ENCODE measurements at places on chromosomes 1 and 21.

DNA sequence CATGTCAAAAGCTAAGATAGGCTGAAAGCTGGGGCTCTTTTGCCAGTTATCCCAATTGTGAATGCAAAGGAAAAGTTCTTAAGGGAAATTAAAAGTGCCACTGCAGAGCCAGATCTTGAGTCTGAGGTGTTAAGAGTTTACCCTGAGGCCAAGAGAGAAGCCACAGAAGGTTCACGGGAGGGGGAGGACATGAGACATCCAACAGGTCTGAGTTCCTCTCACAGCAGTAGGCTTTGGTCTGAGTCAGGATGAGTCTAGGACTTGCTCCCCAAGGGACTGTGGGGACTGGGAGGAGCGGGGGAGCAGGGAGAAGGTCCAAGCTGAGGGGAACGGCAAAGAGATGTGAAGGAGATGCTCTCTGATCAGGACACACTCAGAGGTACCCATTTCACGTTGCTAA is 411.2 kb upstream of the CAMK1G start:
- no peak for DNase-seq

DNA sequence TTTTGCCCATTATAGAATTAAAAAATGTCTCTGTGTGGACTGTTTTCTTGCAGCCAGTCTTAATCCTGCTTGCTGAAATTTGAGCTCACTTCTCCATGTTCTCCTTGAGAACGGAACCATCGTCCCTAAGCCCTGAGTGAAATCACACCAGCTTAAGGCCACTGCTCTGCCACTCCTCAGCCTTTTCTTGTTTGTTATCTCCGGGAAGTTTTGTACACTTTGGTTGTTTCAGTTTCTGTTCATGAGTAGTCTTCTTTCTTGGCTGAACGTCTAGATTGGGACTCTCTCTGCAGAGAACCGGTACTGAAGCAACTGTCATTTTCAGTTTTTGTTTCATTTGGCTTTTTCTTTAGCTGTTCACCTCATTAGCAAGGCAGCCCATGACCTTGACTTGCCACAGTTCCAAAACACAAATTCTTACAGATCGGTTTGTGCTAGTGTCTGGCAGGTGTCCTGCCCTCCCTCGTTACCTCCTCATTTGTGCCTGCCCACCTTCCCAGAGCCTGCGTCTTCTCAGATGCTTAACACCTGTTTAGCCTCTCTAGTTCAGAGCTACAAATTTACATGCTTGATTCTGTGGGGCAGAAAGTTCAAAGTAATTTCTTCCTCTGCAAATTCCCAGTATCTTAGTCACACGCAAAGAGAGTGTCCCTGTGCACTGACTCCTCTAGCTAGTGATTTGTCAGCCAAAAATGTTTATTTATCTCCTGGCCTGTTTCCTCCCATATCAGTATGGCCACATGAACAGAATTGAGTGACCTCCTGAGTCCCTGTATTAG is 12.4 kb downstream of the PSEN2 start:
- no peak for DNase-seq

DNA sequence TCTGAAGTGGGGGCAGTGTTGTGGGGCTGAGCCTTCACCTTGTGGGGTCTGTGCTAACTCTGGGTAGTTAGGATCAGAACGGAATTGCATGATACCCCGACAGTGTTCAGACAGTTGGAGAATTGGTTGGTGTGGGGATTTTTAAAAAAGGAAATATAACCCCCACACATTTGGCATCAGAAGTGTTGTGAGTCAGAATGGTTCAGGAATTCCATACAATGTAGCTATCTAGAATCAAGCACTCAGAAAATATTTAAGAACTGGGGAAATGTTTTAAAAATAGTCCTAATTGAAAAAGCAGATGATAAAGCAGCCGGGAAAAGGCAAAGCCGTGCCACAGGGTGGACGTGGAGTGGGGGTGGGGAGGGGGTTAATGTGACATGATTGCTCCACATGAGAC is 6.5 kb upstream of the S100A7 start:
- DNase-seq, result no peak

DNA sequence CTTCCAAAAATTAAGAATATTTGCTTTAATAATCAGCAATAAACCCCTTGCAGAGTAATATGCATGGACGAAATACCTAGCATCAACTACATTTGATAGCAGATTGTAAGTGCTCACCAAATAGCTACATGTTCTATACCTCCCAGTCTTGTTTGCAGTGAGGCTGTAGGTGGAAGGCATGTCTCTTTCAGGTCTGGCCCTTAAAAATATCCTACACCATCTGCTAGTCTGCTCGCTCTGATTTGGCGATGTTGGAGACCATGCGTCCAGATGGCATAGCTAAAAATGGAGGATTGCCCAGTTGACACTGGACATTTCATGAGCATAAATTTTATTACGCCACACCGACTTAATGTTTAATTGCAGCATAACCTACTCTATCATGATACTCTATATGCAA is 47.1 kb downstream of the SSX2IP start:
- no peak for DNase-seq

GRCh38 chr21:43975469-43976098 is 36.5 kb upstream of the TRAPPC10 start:
- peak; percentile 93 for DNase-seq

- no peak for DNase-seq
These were observed 6.4 kb downstream of the JAK1 start for GRCh38 chr1:64959986-64960385.
